ENCODE measurements at places on chromosomes 5 and 9.

DNA sequence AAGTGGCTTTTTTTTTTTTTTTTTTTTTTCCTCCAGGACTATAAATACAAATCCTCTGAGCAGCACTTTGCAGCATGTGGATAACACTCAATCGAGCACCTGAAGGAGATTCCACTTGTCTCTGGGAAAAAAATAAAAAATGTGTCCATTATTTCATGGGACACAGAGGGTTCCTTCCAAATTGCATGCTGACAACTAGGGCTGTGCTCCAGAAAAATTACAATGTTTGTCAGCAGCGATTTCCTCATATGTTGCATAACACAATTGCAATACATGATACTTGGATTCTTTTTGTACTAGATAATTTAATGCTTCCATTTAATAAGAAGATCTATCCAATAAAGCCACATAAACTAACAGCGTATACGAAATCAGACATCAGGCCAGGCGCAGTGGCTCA is 84.4 kb downstream of the CDH18 start:
- no peak for DNase-seq

DNA sequence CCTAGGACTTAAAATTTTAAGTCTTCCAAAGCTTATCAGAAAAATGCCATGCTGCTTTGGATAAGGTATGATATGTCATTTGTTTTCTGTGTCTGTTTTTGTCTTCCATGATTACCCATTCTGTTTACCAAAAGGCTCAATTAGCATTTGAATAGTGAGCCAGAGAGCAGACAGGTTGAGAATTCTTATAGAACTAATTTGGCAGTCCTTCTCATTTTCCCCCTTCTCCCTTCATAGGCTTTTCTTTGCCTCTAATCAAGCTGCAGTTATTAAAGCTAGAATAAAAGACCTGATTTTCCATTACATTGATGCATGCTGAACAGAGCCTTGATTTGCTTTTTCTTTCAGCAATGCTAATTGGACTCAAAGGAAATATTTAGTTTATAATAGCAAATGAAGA is 993.0 kb downstream of the MAT2B start:
- no peak for DNase-seq

DNA sequence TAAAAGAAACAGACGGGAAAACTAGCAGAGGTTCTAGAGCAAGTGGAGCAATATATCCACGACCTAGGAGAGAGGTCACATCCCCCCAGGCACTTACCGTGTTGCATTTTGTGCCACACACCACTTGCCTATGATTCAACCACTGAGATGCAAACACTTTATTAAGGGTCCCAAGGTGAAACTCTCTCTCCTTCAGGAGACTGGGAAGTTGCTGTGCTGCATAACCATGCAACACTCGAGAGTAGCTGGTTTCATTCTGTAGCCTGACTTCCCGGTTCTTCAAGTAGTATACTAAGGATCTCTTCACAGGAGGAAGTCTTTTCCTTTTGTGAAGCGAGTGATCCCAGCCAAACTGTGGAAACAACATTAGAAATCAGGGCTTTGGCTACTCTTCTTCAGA is 1.6 kb downstream of the DCAF12 start:
- DNase-seq: no peak

- DNase-seq: no peak
These were observed 8.8 kb downstream of the TENT2 start for GRCh38 chr5:79621056-79621455.

DNA sequence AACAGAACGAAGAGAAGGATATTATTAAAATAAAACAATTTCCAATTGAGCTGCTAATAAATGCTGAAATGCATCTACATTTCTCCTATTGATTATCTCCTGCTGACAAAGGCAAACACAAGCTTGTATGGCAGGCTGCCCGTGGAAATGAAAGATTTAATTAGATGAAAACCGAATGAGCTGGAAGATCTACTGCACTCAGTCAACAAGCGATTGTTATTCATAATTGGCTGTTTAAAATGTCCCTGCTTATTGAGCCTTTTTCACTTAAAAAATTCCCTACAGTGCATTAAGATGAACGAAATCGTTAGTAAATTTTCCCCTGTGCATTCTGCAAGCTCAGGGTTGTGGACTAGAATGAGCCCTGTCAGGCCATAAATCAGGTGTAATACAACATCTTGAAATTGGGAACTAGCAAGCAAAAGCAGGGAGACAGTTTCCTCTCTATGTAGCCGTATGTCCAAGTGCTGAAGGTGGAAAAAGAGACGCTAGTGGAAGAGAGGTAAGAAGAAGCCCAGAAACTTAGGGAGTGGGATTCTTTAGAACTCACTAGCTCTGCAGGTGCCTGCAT is 28.5 kb upstream of the KIF4B start:
- DNase-seq: no peak

DNA sequence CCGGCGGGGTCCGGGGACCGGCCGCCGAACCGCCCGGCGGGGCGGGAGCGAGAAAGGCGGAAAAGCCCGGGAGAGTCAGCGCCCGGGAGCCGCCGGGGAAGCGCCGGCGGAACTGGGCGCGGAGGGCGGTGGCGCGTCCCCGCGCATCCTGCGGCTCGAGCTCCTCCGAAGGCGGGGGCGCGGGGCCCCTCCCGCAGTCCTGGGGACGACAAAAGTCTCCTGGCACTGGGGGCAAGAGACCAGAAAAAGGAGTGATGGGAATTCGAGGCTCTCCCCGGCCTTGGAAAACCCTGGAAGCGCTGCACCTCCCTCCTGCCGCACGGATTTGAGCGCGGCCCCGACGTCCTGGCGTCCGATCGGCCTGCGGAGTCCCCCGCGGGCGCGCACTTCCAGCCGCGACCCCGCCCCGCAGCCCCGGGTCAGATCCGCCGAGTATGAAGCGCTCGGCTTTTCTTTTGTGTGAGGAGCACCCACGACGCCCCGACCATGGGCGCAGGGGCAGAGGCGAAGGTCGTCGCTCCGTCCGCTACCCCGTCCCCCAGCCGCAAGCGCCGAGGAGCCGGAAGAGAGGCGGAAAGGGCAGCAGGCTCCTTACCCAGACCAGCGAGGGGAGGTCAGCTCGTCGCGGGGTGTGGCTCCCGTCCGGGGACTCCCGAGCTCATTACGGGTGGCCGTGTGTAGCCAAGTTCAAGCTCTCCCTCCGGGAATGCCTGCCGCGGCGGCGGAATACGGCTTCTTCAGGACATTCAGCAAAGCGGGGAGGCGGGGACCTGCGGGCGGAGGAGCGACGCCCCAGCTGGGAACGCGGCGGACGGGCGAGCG is at the start of gene EPB41L4A:
Gene EPB41L4A, minus strand, starts transcription at position 114 of the 822 bp plus-strand sequence. CDS start 238 bp downstream, outside the sequence.
- peak; percentile 59 for DNase-seq

Measured in activated CD8-positive, alpha-beta memory T cell treated with anti-CD3 and anti-CD28 coated beads, Interleukin-2, amount 50 U/mL, for 48 hours (primary cell).